ENCODE measurements at places on chromosomes 5 and 9. TPM values are rescaled to one million over a fixed set of nuclear protein-coding genes. Genes with fewer than 3 reads are reported as not detected.

DNA sequence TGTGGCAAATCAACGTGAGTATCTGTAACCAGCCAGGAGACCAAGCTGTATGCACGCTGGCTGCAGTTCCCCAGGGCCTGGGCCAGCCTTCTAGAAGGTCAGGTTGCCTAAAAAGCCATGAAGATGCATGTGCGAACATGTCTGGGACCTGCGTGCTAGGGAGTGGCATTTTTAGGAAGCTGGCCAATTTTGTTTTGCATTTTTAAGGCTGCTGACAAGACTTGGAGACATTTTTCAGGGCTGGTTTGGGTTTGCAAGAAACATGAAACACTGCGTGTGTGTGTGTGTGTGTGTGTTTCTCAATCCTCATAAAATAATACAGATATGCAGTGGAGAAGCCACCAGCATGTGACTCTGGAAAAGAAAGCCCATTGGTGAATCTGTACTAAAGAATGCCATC, 5.1 kb downstream of the TGFBI start:
- no peak overlapping the region for H3K27ac ChIP-seq
- peaks cover 5% of the 10 kb centered on the region for H3K27me3 ChIP-seq

- H3K36me3 ChIP-seq, result peaks cover 2% of the 10 kb centered on the region
- no peak overlapping the region for H3K4me3 ChIP-seq
- no peak for DNase-seq
- peaks cover 83% of the 10 kb centered on the region for H3K4me1 ChIP-seq
Measured at GRCh38 chr9:121194730-121195129, 6.9 kb downstream of the RAB14 start.

DNA sequence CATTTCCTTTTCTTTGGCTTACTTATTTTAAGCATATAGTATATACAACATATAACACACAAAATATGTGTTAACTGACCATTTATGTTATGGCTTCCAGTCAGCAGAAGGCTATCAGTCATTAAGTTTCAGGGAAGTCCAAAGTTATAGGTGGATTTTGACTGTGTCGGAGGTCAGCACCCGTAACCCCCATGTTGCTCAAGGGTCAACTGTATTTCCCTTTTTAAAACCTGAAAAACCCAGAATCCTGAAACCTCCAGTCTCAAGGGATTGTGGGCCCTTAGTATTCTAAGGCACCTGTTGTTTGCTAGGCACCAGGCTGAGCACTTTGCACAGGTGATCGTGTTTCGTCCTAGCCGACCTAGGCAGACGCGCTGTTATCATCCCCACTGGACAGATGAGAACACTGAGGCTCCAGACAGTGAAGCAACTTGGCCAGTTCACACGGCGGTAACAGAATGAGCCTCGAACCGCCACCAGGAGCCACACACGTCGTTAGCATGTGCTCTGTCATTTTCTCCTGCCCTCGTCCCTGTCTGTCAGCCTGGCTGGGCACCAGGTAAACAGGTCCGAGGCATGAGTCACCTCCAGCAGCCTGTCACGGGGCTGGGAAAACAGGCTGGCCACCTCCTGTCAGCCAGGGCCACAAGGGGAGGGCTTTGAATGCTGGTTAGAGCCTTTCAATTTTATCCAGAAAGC, 39.9 kb downstream of the DUSP1 start:
- no peaks in the 10 kb centered on the region for H3K27me3 ChIP-seq
- no peaks in the 10 kb centered on the region for H3K4me1 ChIP-seq
- H3K4me3 ChIP-seq, result no peak overlapping the region
- no peaks in the 10 kb centered on the region for H3K36me3 ChIP-seq
- no peak overlapping the region for H3K27ac ChIP-seq
- DNase-seq, result no peak

UBAP1 gene
- 32.0 TPM for total RNA-seq

GRCh38 chr5:59800347-59800893, 93.1 kb downstream of the PDE4D start:
- peaks cover 7% of the 10 kb centered on the region for H3K27me3 ChIP-seq
- H3K4me1 ChIP-seq, result no peaks in the 10 kb centered on the region
- H3K27ac ChIP-seq, result no peak overlapping the region

GRCh38 chr9:37413311-37413710, 9.2 kb upstream of the GRHPR start:
- peaks cover 11% of the 10 kb centered on the region for H3K27me3 ChIP-seq
- peaks cover 49% of the 10 kb centered on the region for H3K4me1 ChIP-seq
- no peak for DNase-seq

- H3K4me1 ChIP-seq, result no peaks in the 10 kb centered on the region
- H3K27ac ChIP-seq, result no peak overlapping the region
- H3K36me3 ChIP-seq, result peaks cover 39% of the 10 kb centered on the region
- no peak for DNase-seq
Measured at GRCh38 chr5:638501-639252, 26.5 kb downstream of the CEP72 start.

DBN1 gene
- 12.1 TPM for total RNA-seq

KIF20A gene
- total RNA-seq, result 55.5 TPM

GRCh38 chr5:174793684-174794328, 69.4 kb downstream of the MSX2 start:
- peaks cover 12% of the 10 kb centered on the region for H3K4me1 ChIP-seq
- peaks cover 48% of the 10 kb centered on the region for H3K27me3 ChIP-seq
- DNase-seq, result peak; percentile 69
- H3K36me3 ChIP-seq, result no peaks in the 10 kb centered on the region
- H3K4me3 ChIP-seq, result no peak overlapping the region

GRCh38 chr5:10660135-10660534, 96.3 kb downstream of the ANKRD33B start:
- no peak for DNase-seq
- no peaks in the 10 kb centered on the region for H3K27me3 ChIP-seq
- H3K27ac ChIP-seq, result no peak overlapping the region
- no peak overlapping the region for H3K4me3 ChIP-seq
- H3K4me1 ChIP-seq, result no peaks in the 10 kb centered on the region

DNA sequence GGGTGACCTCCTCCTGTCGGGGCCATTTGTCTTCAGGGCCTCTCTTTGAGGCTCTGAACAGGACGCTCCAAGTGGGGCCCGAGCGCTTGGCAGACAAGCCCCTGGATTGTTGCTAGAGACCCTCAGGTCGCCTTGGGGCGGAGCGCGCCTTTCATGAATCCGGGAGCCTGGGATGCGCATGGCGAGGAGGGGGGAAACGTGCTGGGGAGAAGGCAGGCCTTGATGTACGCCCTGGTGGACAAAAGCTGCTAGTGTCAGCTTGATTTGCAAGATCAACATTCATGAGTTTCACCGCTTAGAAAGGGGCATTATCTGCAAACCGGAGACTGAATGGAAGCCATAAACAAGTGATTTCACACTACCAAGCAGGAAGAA, 226.3 kb downstream of the SMARCA2 start:
- H3K4me1 ChIP-seq, result peaks cover 14% of the 10 kb centered on the region
- H3K36me3 ChIP-seq, result peaks cover 2% of the 10 kb centered on the region
- DNase-seq, result no peak
- peaks cover 9% of the 10 kb centered on the region for H3K27me3 ChIP-seq
- no peak overlapping the region for H3K27ac ChIP-seq

GRCh38 chr5:138246334-138246733, 28.1 kb downstream of the GFRA3 start:
- no peaks in the 10 kb centered on the region for H3K36me3 ChIP-seq
- no peak for DNase-seq
- no peak overlapping the region for H3K4me3 ChIP-seq
- H3K27ac ChIP-seq, result no peak overlapping the region
- peaks cover 3% of the 10 kb centered on the region for H3K4me1 ChIP-seq

GRCh38 chr9:110526426-110526825, 53.1 kb downstream of the SVEP1 start:
- no peak overlapping the region for H3K27ac ChIP-seq
- no peaks in the 10 kb centered on the region for H3K27me3 ChIP-seq
- DNase-seq, result no peak
- no peaks in the 10 kb centered on the region for H3K4me1 ChIP-seq

PCDHA1 gene
- total RNA-seq, result not detected

PAXX gene
- total RNA-seq, result 71.2 TPM
